ENCODE measurements at places on chromosomes 12 and 14.

GRCh38 chr14:75845136-75845804 is 136.5 kb downstream of the TGFB3 start:
- no peak for DNase-seq

DNA sequence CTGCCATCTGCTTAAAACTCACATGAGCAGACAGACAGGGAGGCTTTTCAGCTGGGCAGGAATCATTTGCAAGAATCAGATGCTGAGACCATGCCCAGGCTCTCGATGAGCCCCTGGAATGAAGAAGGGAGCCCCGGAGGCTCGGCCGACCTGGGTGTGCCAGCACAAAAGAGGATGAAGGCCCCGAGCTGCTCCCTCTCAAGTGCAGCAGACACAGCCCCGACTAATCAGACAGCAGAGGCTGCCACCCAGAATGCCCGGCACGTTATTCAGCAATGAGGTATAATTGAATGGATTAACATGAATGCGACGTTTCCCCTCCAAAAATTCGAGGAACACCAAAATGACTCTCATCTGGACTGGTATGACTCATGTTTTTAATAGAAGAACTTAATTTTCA is 58.9 kb downstream of the BCL11B start:
- no peak for DNase-seq

GRCh38 chr12:75705749-75706711 is 194.6 kb upstream of the KRR1 start:
- peak; percentile 99 for DNase-seq

DNA sequence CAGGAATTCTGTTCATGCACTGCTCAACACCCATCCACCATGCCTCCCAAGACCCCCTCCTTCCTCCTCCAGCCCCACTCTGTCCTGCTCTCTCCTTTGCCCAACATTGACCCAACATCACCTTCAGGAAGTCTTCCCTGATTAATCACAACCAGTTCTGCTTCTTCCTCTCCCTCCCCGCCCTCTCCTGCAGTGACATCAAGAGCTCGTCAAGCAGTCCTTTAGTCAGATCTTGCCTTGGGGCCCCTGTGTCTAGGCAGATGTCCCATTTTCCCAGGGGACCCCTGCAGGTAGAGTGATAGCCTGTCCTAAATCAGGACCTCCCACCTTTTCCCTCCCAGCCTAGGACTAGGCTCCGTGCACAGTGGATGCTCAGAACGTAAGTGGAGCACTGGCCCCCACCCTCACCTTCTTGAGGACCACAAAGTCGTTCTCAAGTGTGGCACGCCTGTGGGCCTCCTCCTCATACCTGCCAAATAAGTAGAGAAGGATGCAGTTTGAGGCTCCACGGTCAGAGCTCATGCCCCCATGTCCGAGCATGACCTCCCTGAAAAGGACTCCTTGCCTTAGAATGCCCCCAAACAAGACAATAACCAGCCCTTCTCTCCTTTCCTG is 2.3 kb downstream of the KRT78 start:
- DNase-seq, result no peak

GRCh38 chr12:15918066-15918465 is 6.9 kb downstream of the DERA start:
- DNase-seq, result no peak

DNA sequence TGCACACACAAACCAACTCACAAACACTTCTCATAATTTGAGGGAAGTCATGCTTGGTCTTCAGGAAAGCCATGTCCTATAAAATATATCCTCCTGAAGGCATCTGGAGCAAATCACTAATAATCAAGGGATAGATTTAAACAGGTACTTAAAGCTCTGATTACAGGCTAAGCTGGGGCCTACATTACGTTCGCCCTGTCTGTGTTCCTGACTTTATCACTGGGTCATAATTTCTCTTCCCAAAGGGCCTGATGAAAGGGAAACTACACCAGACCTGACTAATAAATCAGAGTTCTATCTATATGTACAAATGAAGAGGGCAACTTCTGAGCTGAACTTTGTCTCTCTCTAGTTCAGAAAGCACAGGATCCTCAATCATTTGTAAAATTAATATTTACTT is 43.9 kb upstream of the RASSF8 start:
- DNase-seq, result no peak

DNA sequence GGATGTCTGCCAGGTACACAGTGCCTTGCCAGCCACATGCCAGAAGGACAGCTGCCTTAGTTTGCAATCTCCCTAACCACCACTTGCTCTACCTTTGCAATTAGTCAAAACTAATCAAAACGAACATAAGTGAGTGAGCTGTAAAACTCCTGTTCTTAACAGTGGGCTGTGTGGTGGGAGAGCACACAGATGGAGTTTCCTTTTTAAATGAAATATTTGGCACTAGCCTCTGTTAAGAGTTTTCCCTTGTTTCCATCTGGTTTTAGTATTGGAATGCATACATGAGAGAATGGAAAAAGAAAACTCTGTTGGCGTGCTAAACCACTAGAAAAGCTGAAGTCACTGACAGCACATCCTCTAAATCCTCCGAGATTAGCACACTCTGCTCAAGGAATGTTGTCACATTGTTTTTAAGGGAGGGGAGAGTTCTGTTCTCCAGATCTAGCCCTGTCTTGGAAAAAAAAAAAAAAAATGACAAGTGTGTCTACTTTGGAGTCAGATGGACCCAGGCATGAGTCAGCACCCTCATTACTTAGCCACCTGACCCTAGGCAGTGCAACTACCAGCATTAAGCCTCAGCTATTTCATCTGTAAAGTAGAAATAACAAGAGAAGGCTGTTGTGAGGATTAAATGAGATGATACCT is 83.9 kb downstream of the STXBP6 start:
- DNase-seq, result peak; percentile 71

GRCh38 chr14:52363041-52363704 is 49.1 kb downstream of the PTGER2 start:
- no peak for DNase-seq

- no peak for DNase-seq
These were observed 21.3 kb downstream of the RPH3A start for GRCh38 chr12:112812600-112813406.

DNA sequence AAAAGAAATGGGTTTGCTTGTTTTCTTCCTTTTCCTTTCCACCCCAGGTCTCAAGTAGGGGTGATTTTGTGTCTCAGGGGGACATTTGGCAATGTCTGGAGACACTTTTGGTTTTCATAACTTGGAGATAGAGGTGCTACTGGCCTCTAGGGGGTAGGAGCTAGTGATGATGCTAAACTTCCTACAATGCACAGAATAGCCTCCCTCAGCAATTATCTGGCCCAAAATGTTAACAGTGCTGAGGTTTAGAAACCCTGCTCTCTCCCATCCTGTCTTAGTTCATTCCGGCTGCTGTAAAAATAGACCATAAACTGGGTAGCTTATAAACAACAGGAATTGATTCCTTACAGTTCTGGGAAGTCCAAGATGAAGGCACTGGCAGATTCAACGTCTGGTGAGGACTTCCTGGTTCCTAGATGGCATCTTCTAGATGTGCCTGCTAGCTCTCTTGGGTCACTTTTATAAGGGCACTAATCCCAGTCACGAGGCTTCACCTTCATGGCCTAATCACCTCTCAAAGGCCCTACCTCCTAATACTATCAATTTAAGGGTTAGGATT is 7.4 kb upstream of the GAS2L3 start:
- DNase-seq, result no peak

GRCh38 chr12:130266751-130267150 is 70.9 kb upstream of the PIWIL1 start:
- no peak for DNase-seq

DNA sequence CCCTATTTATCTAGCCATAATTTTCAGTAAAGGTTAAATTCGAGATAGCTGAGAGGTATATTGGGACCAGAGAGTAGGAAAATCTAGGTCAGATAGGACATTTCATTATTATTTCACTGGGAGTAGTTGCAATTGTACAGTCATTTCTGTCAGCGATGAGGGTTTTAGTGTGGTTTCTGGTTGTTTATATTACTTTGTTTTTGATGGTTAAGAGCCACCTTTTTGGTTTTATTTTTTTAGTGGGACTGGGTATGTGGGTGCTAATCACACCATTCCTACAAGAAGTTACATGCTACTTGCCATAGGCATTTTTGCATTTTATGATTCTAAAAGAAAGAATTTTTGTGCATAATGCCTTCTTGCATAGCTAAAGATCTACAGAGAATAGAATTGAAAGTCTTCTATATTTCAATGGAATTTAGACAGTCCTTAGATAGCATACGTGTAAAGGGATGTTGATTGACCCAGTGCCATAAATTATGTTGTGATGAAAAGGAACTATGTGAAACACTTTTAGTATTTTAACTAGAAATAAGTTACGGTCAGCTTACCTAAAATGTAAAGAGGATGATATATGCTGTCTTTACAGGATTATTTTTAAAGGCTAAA is 85.2 kb downstream of the KTN1 start:
- no peak for DNase-seq

DNA sequence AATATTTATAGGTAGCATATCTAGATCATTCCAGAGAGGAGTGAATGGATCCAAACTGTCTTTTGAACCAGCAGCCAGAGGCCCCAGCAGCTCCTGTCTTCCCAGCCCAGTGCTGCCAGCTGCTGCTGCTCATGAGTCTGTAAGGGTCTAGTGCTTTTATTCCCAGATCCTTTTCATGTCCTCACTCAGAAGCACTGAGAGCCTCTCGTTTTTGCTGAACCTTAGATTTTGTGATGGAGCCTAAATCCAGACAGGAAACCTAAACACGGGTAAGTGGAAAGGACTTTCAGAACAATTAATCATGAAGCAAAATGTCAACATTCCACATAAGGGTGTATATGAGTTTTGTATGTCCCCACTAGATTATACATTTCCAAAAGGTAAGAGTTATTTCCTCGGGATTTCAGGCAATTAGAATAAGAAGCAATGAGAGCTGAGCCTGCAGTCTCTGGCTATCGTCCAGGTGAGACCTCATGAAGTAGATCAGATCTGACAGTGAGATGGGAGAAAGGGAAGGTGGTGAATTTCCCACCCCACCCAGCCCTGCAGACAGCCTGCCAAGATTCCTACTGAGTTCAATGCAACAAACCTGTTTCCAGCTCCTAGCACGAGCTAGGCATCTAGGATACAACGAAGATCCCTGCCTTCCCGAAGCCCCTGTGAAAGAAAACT is 84.4 kb downstream of the NINJ2 start:
- DNase-seq, result no peak

DNA sequence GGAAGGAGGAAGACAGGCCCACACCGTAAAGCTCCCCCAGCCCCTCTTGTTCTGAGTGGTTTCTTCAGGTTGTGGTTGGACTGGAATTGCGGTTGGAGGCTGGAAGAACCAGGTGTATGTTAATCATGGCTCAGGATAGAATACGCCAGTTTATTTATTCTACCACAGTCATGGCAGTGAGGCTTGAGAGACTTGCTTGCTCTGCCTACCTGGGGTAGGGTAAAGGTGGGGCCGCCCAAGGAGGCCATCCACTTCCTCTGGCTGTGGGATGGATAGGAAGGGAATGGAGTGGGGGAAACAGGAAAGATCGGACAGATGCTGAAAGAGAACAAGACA is 8.1 kb downstream of the SHMT2 start:
- DNase-seq, result no peak

DNA sequence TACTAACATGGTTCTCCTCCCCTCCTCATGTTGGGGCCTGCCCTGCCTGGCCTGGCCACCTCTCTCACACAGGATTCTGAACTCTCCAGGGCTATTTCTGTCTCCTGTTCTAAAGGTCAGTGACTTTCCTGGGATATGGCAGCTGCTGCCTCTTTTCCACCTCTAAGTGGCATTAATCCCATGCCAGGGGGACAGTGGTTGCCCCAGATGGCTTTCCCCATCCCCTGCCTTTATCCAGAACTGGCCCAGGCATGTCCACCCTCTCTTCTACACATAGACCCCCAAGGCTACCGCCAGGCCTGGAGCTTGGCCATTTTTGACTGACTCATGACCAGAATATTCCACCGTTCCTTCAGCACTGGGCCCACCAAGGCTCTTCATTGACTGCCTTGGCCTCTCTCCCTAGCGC is 90.4 kb downstream of the IRF2BPL start:
- no peak for DNase-seq

- no peak for DNase-seq
These were observed 6.1 kb upstream of the AAAS start for GRCh38 chr12:53327435-53328042.

DNA sequence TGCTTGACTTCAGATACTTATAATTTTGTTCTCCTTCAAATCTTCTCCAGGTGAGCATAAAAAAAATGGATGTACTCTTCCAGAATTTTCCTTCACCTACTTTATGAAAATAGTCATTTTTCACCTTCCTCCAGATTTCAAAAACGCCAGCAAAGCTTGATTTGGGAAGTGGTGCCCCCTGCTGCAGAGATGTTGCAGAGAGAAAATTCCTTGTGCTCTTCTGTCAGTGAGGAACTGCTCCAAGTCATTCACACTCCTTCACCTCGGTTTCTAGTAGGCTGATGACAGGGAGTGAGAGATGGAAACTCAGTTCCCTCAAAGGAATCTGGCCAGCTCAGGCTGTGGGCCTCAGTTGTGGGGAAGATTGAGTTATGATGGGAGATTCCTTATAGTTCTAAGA is 24.2 kb upstream of the RNASE3 start:
- peak; percentile 2 for DNase-seq

DNA sequence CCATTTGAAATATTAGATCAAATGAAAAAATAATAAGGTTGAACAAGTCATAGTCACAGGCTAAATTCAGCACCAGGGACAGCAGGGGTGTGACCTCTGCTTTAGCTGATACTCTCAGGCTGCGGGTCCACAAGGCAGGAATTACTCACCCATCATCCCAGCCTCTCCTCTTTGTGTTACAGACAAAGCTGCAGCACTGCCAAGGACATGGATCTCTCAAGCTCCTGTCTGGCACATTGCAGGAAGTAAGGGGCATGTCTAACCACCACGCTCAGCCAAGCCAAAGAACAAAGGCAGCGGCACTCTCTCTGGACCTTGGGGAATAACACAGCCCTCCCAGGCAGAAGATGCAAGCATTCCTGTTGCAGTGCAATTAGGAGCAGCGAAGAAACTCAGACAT is 783.8 kb downstream of the VRK1 start:
- no peak for DNase-seq

DNA sequence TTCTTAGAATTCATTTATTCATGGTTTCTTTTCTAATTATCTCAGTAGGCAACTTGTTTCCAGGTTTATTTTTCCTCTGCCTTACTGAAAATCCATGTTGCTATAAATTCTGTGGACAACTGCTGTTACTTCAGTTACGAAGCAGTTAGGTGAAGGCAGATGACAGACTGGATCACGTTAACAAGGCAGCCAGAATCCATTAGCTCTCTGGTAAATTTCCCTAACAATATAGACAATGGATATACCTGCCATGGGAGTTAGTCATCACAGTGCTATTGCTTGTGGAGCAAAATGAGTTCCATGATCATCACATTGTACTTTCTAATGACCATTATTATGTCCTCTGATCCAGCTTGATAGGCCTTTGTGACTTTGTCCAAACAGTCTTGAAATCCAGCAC is 291.5 kb downstream of the NELL2 start:
- DNase-seq, result no peak

GRCh38 chr12:18467620-18468245 is 206.4 kb downstream of the PIK3C2G start:
- DNase-seq, result no peak

- no peak for DNase-seq
These were observed 2.0 kb upstream of the OAS3 start for GRCh38 chr12:112936264-112936663.

GRCh38 chr12:16324272-16324671 is 23.2 kb upstream of the MGST1 start:
- DNase-seq, result no peak

- no peak for DNase-seq
These were observed 100.3 kb downstream of the MYRFL start for GRCh38 chr12:69925291-69925690.

GRCh38 chr12:112750971-112751370 is 40.6 kb upstream of the RPH3A start:
- no peak for DNase-seq

GRCh38 chr14:91363776-91364523 is 53.7 kb downstream of the CCDC88C start:
- DNase-seq, result no peak

- DNase-seq, result no peak
These were observed 30.6 kb upstream of the OSBPL8 start for GRCh38 chr12:76590131-76590530.
